ENCODE measurements at places on chromosomes 11 and 22. TPM values are rescaled to one million over a fixed set of nuclear protein-coding genes. Genes with fewer than 3 reads are reported as not detected.

Gene TSPAN32
- polyA plus RNA-seq: 0.75 TPM

Gene CYB5R2
- 8.2 TPM for polyA plus RNA-seq

Gene H19
- 140 TPM for polyA plus RNA-seq

Gene SAA4
- not detected for polyA plus RNA-seq

Gene OR51M1
- polyA plus RNA-seq: not detected

Gene HPX
- 0.88 TPM for polyA plus RNA-seq

Gene C11orf87
- not detected for polyA plus RNA-seq

Gene CDK2AP2
- polyA plus RNA-seq: 188 TPM

Gene MYO7A
- 6.1 TPM for polyA plus RNA-seq

Gene PRODH
- polyA plus RNA-seq: 8.2 TPM

Gene B3GAT3
- 66.2 TPM for polyA plus RNA-seq

Gene LINC01488
- not detected for polyA plus RNA-seq

Gene OR5D16
- polyA plus RNA-seq: not detected

Gene GRM5
- 0.06 TPM for polyA plus RNA-seq

Gene NOX4
- 370 TPM for polyA plus RNA-seq

Gene KRTAP5-10
- not detected for polyA plus RNA-seq

Gene MS4A8
- 0.67 TPM for polyA plus RNA-seq

Gene ACR
- polyA plus RNA-seq: 1.0 TPM

Gene LIN7C
- polyA plus RNA-seq: 9.1 TPM

Gene CHRM1
- 0.22 TPM for polyA plus RNA-seq

Gene KDM4E
- not detected for polyA plus RNA-seq

Gene TRIM6
- polyA plus RNA-seq: 7.4 TPM

Gene ACAD8
- polyA plus RNA-seq: 42.1 TPM

Gene UBQLNL
- polyA plus RNA-seq: 0.32 TPM

Gene DNAJB7
- not detected for polyA plus RNA-seq

Gene OR2AG2
- polyA plus RNA-seq: not detected

Gene VWCE
- polyA plus RNA-seq: 0.32 TPM

Gene PGA4
- not detected for polyA plus RNA-seq

Gene OR5P2
- not detected for polyA plus RNA-seq
